CD8-positive, alpha-beta memory T cell (primary cell): ENCODE measurements at places on chromosomes 3 and 15. TPM values are rescaled to one million over a fixed set of nuclear protein-coding genes. Genes with fewer than 3 reads are reported as not detected.

DNA sequence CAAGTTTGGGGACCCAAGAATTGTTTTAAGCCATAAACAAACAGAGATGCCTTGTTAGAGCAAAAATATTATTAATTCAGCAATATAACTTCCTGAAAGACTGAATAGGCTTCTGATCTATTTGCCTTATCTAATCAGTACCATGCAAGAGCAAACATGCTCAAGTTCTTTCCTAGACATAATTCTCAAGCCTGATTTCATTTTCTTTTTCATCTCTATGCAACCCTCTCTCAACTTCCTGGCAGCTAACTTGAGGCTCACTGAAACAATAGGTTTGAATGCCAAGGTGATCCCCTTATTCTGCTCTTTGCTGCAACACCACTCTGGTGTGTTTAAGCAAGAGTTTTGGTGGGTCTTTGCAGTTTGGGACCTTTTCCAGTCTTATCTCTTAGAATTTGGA is 230.9 kb upstream of the CD96 start:
- DNase-seq = peak; percentile 15

GRCh38 chr3:71305231-71306206 is 278.0 kb downstream of the FOXP1 start:
- DNase-seq = no peak

GRCh38 chr3:6526861-6527260 is 334.1 kb upstream of the GRM7 start:
- no peak for DNase-seq

GRCh38 chr15:48396020-48396419 is 64.8 kb downstream of the DUT start:
- no peak for DNase-seq

- no peak for DNase-seq
Observed at GRCh38 chr3:146117406-146118285, 43.3 kb downstream of the PLOD2 start.

CHRNA7 gene
- total RNA-seq = not detected

CISH gene
- 222 TPM for total RNA-seq

CASR gene
- total RNA-seq = not detected

PGBD4 gene
- total RNA-seq = 2.8 TPM

DAZL gene
- total RNA-seq = 0.27 TPM
